ENCODE measurements at places on chromosomes 3 and 15.

DNA sequence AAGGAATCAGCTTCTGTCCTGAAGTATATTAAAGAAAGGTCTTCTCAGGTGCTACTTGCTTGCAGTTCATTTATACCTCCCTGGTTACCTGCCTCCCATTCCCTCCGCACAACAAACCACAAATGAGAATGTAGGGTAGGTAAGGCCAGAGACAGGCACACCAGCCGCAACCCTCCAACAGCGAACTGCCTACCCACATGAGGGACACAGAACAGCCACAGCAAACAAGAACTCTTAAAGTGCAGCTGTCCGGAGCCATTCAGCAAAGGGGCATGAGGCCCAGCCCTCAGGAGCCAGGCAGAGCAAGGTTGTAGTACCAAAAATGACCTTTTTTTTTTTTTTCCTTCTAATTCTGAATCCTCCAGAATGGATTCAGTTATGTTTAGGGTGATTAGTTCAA, 52.4 kb downstream of the SPSB4 start:
- DNase-seq: no peak
- no peak overlapping the region for H3K27ac ChIP-seq
- H3K4me3 ChIP-seq: no peak overlapping the region
- H3K4me1 ChIP-seq: no peaks in the 10 kb centered on the region
- no peaks in the 10 kb centered on the region for H3K36me3 ChIP-seq
- H3K27me3 ChIP-seq: no peaks in the 10 kb centered on the region

- no peaks in the 10 kb centered on the region for H3K27me3 ChIP-seq
- no peaks in the 10 kb centered on the region for H3K36me3 ChIP-seq
- H3K27ac ChIP-seq: no peak overlapping the region
Measured at GRCh38 chr15:99411234-99411633, 154.6 kb upstream of the MEF2A start.

- no peaks in the 10 kb centered on the region for H3K27me3 ChIP-seq
- no peaks in the 10 kb centered on the region for H3K36me3 ChIP-seq
- peaks cover 5% of the 10 kb centered on the region for H3K4me1 ChIP-seq
- no peak overlapping the region for H3K27ac ChIP-seq
- DNase-seq: no peak
Measured at GRCh38 chr3:116135457-116136085, 309.7 kb downstream of the LSAMP start.

GRCh38 chr3:125125821-125126245, 70.0 kb upstream of the HEG1 start:
- no peak overlapping the region for H3K27ac ChIP-seq
- no peak for DNase-seq
- no peak overlapping the region for H3K4me3 ChIP-seq
- H3K36me3 ChIP-seq: no peaks in the 10 kb centered on the region
- no peaks in the 10 kb centered on the region for H3K27me3 ChIP-seq
- H3K4me1 ChIP-seq: peaks cover 28% of the 10 kb centered on the region

- H3K27me3 ChIP-seq: no peaks in the 10 kb centered on the region
- DNase-seq: no peak
- H3K4me3 ChIP-seq: no peak overlapping the region
- H3K4me1 ChIP-seq: no peaks in the 10 kb centered on the region
- no peaks in the 10 kb centered on the region for H3K36me3 ChIP-seq
Measured at GRCh38 chr15:47390208-47390765, 327.0 kb upstream of the SEMA6D start.

- no peaks in the 10 kb centered on the region for H3K36me3 ChIP-seq
- H3K4me3 ChIP-seq: no peak overlapping the region
- DNase-seq: no peak
- H3K27ac ChIP-seq: no peak overlapping the region
Measured at GRCh38 chr3:55888282-55888885, 401.3 kb upstream of the WNT5A start.

All from left lung (tissue), 14 donors.